ENCODE measurements at places on chromosomes 1 and 21.

DNA sequence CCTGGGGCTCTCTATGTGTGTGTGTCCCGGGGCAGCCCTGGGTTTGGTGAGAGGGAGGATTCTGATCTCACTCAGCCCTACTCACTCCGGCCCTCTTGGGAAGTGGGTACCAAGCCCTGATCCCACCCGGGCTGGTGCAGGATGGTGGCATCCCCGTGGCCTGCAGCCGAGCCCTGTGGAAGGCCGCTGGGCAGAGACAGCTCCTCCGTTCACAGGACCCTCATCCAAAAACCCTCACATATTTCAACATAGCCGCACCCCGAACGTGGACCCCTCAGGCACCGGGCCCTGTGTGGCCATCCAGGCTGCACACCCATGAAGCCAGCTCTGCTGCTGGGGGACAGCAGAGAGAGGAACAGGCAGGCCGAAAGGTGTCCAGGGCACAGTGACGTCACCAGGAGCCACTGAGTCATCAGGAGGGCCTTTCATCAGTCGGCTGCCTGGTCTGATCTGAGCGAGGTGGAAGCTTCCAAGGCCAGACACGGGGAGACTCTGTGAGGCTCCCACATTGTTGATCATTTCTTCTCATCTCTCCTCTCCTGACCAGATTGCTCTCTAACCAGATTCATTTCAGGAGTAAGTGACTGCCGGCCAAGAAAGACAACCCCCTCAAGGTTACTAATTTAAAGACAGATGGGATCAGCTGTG, 16.2 kb upstream of the GPR157 start:
- peak; percentile 29 for DNase-seq

DNA sequence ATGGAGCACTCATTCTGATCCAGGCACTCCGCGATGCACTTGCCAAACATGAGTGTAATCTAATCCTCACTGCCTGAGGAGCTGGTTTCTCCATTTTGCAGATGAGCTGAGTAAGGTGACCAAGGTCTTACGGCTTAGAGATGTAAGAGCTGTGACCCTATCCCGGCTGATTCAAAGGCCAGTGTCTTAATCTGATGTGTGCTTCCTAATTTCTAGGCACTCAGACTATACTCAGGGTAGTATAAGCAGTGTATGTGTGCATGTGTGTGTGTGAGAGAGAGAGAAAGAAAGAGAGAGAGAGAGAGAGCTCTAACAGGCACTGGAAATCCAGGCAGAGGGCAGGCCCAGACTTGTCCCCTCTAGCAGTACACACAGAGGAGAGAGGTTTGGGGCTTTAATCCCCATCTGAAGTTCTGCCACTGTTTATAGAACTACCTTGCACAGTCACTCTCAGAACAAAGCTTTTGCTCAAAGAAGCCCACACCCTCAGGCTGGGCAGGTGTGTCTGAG, 188.2 kb downstream of the ZBTB18 start:
- no peak for DNase-seq

DNA sequence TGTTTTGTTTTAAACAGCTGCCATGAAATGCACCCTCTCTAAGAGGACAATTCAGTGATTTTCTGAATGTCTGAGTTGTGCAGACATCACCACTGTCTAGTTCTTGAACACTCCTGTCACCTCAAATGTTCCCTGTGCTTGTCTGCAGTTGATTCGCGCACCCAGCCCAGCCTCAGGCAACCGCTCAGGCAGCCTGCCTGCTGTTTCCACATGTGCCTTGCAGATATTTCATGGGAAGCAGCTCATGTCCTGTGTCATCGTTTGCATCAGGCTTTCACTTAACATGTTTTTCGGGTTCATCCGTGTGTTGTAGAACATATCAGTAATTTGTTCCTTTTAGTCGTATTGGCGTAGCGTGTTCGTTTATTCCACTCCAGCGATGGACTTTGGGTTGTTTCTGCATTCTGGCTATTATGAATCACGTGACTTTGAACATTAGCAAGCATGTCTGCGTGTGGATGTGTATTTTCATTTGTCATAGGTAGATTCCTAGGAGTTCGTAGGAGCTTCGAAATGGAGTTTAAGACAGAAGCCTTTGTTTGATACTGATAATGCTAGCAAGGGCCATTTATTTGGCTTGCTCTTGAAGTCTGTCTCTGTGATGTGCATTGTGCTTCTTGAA, 12.1 kb downstream of the ADARB1 start:
- peak; percentile 35 for DNase-seq

GRCh38 chr1:212698467-212699103, 1.1 kb downstream of the BATF3 start:
- DNase-seq, result no peak

All from HL-60 (cell line).